Activated T-helper 2 cell treated with anti-CD3 and anti-CD28 coated beads, Interferon-gamma antibody, Interleukin-2, Interleukin-4, amounts not matched to agents 10 μg/mL and 5 μg/mL and 100 μg/mL, durations not matched to agents 14 hours and 24 hours and 36 hours (primary cell): ENCODE measurements at places on chromosomes 11 and 22. TPM values are rescaled to one million over a fixed set of nuclear protein-coding genes. Genes with fewer than 3 reads are reported as not detected.

Gene LSP1
- total RNA-seq: 442 and 449 TPM in 2 replicates

Gene GVQW3
- 4.3 and 4.4 TPM in 2 replicates for total RNA-seq

Gene OR51E2
- total RNA-seq: not detected in 2 replicates

Gene LAMTOR1
- 95.1 and 100 TPM in 2 replicates for total RNA-seq

Gene PC
- 15.4 and 18.0 TPM in 2 replicates for total RNA-seq

Gene TRIM48
- not detected in 2 replicates for total RNA-seq

- DNase-seq: no peak
Observed at GRCh38 chr11:110049501-110050200, 43.5 kb upstream of the ZC3H12C start.

DNA sequence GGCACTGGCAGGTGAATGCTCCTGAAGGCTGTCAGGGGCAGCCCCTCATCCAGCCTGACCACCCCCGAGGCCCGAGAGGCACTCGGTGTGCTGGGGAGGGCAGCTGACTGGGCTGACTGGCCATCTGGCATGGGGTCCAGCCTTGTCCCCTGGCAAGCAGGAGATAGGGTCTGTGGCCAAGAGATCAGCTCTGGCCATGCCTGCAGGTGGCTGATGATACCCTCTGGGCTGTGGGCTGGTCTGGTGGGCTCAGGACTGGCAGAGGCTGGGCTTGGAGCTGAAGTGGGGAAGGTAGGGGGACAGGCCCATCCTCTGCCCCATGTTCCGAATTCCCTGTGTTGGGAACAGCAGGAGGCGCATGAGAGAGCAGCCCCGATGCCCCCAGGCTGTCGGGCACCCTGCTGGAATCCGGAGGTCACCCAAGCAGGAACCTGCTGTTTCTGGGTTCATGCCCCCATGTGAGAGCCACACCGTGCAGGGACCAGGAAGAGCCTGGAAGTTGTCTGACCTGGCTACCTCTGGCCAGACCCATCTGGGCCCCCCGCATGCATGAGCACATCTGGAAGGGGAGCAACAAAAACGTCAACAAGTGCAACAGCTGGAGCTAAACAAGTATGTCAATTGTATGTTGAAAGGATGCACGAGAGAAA is 527.0 kb downstream of the TBC1D22A start:
- DNase-seq: no peak

DNA sequence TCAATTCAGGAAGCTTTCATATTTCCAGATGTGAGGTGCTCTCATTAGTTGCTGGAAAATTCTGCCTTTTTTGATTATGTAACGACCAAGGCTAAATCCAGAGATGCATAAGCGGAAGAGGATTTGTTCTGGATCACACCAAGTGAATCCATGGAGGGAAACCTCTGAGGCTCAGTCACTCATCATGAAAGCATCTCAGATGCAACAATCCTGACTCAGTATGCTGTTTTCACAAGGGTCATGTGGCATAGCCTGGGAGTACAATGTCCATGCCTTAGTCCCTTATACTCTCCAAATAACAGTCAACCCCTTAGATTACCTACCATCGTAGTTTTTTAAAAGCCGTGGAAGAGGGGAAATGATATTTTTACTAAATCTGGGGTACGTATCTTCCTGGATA is 445.6 kb downstream of the NTM start:
- DNase-seq: no peak

DNA sequence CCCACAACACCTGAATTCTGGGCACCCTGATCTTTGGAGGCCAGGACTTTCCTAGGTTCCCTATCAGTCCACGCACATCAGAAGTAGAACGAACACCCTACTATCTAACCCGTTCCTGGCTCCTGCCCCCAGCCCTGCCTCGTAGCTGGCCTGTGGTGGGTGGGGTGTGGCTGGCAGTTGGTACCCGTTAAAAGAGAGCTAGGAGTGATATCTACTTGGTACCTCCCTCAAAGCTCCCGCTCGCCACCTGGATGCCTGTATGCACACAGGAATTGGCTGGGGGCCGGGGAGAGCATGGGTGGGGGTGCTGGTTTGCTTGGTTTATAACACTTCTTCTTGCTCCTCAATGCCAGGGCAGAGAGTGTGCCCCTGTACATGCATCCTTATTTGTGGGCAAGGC is 14.0 kb upstream of the NECTIN1 start:
- DNase-seq: no peak

DNA sequence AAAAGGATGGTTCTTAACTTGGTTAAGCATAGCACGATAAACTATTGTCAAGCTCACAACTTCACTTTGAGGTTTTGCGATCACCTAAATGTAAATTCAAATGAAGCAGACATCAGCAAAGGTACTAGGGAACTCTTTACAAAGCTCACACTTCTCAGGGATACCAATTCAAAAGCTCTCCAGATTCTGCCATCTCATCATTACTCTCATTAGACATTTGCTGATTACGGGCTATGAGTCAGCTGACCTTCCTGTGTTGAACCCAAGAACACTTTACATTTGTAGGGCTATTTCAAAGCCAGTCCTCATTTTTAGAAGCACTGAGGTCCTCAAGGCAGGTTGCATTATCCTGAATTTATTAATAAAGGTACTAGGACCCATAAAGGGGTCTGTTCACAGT is 28.4 kb upstream of the IZUMO1R start:
- DNase-seq: no peak

DNA sequence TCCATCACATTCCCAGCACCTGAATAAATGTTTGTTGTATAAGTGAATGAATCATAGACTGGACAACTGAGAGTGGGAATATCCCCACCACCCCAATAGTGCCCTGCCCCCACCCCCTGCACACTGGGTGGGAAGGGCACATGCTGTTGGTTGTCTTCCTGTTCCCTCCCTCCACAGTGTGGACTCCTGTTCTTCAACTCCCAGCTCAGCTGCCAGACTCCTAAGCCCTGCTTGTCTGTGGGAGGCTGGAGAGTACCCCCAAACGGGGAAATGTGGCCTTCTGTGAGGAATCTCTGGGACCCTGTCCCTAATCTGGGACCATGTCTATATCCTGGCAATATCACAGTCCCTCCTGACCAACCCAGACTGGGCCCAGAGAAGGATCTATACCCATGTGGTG is 5.5 kb upstream of the MYOD1 start:
- DNase-seq: no peak

- DNase-seq: no peak
Observed at GRCh38 chr11:108551651-108552462, 41.7 kb downstream of the EXPH5 start.

GRCh38 chr11:72373163-72373562 is 61.2 kb downstream of the CLPB start:
- DNase-seq: no peak

DNA sequence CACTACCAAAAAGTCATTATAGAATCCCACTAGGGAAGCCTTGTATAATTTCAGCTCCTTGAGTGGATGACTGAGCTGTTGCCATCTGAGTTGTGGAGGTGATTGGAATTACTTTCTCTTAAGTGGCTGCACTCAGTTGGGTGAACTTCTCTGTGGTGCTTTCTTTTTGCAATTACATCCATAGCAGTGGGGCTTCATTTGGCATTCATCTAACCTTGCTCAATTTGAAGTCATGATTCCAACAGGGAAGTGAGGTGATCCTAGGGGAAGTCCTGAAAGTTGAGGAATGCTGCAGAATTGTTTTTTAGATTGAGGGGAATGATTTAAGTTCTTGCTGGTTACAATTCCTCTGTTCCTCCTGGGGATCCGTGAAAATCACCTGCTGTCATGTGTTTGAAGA is 39.6 kb downstream of the ARHGAP42 start:
- no peak for DNase-seq

GRCh38 chr11:78203184-78203583 is 14.5 kb downstream of the USP35 start:
- DNase-seq: no peak

DNA sequence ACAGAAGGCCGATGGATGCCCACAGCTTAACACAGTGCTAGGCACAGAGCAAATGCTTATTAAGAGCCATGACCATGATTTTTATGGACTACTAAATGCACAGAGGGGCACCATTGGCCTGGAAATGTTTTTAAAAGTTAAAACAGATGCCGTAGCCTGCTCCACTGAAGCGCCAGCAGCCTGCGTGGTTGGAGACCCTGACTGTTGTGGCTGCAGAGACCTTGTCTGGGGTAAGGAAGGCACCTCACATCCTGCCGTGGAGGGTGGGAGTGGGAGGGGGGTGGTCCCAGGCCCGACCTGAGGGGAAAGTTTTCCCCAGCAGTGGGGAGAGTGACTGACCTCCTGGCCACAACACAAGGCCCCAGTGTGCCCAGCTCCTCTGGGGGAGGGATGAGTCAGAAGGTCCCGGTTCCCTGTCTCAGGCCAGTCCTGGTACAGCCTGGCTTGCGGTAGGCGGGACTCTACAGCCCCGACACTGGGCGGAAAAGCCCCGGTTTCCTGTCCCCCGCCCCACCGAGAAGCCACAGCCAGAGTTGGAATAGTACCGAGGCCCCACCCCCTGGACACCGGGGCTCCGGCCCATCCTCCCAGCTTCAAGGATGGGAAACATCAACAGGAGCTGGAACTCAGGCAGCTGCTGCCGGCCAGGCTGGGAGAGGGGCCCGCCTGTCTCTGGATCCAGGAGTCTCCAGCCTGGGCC is 7.0 kb downstream of the CHST1 start:
- no peak for DNase-seq

- no peak for DNase-seq
Observed at GRCh38 chr22:46319319-46319718, 16.2 kb upstream of the TRMU start.

DNA sequence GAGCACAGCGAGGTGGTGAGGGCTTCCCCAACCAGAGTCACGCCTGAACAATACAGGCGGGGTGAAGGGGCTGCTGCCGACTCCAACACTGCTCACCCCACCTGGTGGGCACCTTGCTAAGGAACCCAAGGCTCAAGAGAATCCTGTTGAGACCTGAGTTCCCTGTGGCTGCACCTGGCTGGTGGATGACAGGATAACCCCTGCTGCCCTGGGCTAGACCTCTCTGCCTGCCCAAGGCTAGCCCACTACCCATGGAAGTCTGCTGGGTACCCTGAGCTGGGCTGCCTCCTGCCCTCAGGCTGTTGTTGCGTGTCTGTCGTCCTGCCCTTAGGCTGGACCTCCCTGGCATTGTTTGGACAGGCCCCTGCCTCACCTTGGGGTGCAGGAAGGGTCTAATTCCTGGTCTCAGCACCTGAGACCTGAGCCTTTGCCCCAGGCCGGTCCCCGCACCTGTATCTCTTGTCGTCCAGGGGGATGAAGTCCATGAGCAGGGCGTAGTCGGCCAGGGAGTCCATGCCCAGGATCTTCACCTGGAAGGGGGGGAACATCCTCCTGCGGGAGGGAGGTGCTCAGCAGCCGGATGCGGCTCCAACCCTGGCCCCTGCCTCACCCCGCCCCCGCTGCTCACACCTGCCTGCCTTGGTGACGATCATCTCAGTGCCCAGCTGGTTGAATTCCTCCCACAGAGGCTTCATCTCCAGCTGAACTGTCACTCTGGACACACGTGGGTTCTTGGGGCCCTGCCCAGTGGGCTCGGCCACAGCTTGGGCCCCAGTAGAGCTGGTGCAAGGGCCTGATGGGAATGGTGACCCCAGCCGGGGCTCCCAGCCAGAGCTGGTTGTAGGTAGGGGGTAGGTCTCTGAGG is 4.9 kb upstream of the NUDT8 start:
- no peak for DNase-seq

DNA sequence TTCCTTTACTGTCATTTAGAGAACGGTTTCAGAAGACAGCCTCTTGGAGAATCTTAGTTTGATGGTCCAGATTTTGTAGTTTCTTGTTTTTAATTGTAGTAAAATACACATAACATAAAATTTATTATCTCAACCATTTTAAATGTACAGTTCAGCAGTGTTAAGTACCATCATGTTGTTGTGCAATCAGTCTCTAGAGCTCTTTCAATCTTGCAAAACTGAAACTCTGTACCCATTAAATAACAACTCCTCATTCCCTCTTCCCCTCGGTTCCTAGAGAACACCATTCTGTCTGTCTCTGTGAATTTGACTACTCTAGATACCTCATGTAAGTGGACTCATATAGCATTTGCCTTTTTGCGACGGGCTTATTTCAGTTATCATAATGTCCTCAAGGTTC is 69.8 kb downstream of the GRIK4 start:
- no peak for DNase-seq

- DNase-seq: no peak
Observed at GRCh38 chr22:50089682-50090411, at the start of gene MOV10L1. Gene MOV10L1 (plus strand): TSS chr22:50090006. CDS start chr22:50090089, 83 bp downstream.

DNA sequence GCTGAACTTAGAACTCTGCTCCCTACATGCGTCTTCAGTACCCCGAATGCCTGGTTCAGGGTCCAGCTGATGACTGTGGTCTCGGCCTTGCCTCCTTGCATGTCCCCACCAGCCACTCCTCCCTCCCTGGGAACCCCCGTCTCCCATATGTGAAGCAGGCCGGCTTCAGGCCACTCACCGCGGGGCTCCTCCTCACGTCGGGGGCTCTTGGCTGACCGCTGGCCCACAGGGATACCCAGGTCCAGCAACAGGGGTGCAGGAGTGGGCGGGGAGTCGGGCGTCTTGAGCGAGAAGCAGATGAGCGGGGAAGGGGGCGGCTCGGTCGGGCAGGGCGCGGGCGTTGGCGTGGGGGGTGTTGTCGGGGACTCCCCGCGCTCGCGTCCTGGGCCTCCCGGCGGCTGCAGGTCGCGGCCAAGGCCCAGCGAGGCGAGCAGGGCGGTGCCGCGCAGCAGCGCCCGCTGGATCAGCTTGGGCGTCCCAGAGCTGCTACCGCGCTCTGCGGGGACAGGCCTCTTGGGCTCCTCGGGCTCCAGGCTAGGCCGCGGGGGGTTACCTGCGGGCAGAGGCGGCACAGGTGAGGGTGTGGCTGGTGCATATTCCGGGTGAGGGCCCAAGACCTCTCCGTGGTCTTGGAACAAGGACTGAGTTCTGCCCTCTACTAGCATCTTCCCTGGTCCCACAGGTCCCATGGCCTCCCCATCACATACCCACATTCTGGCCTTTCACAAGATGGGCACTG is 3.8 kb upstream of the KCNK7 start:
- no peak for DNase-seq
